Fibroblast of upper back skin (primary cell): ENCODE measurements at places on chromosomes 1 and 21.

DNA sequence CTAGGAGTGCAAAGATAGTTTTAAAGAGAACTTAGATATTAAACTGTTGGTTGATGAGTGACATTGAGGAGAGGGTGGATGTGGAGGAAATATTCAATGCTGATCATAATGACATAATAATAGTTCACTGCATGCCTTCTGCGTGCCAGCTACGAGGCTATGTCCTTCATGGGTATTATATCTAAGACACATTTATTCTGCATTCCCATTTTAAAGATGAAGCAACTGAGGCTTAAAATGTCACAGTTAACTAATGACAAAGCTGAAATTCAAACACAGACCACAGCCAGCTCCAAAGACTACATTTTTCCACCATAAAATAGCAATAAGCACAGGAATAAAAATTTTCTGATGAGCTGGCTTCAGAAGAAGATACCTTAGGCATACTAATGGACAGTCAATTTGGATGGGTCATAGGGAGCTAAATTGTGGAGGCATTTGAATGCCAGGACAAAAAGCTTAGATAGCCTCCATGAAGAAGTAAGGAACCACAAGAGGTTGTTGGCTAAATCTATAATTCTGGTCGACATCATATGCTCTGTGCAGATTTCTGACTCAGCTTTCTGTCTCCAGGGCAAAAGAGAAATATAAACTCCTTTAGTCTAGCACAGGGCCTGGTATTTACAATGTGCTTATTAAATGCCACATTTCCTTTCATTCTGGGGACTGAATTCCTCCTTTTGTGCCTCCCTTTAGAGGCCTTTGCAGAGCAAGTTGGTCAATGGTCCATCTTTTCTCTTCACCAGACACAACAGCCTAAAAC lies 71.2 kb upstream of the NRIP1 start:
- DNase-seq = no peak

DNA sequence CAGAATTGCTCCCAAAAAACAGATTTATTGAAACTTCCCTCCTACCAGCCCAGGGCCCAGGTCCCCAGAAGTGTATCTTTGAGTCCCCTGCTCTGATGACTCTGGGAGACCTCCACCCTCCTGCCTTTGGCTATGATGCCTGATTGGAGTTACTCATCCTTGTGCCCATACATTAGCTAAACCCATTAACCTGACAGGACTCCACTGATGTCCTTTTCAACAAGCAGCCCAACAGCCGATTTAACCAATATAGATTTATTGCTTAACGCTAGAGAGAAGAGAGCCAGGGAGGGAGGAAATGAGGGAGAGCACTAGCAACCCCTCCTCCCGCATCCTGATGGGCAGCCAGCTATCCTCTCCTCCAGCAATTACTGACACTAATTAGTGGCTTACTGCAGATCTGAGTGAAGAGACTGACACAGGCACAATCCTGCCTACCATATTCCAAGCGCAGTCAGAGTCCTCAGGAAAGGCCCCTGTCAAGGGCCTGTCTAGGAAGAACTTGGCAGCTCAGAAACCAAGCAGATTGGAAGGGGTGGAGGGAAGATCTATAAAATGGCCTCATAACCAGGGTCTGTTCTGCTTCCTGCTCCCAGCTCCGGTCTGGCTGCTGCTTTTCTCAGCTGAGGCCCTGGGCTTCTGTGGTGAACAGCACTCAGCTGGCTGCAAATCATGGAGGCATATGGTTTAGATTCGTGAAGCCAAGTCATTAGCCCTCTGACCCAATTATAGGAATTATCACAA lies 484.5 kb upstream of the DAB1 start:
- DNase-seq = no peak

DNA sequence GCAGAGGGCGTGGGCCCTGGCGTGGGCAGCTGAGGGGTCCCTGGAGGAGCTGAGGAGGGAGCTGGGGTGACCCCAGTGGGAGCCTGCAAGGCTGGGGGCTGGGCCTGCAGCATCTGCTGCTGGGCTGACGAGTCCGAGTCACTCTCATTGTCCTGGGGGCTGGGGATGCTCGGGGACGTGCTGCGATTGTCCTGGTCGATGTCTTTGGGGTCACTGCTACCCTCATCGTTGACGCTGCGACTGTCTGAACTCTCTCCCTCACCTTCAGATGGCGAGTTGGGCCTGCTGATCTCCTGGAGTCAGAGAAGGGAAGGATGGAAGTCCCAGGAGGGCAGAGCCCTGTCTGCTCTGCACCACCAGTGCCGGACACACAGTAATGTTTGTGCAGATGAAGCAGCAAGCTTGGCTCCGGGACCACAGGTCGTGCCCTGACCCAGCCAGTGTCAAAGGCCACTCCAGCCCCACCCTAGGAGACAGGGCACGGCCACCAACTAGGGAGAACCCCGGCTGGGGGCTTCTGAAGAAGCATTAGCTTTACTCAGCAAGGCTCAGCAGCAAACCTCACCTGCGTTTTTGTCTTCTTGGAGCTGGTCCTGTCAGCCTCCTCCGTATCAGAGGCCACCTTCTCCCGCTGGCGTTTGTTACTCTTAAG lies 43.4 kb downstream of the SLC45A1 start:
- DNase-seq = no peak

GRCh38 chr1:220300442-220301121 lies 28.3 kb upstream of the RAB3GAP2 start:
- DNase-seq = peak; percentile 91
